ENCODE measurements at places on chromosomes 12 and 14.

- no peak for DNase-seq
Observed at GRCh38 chr12:131675126-131676080, 35.5 kb upstream of the SFSWAP start.

GRCh38 chr14:60658909-60659585 lies 9.8 kb upstream of the SIX1 start:
- no peak for DNase-seq

DNA sequence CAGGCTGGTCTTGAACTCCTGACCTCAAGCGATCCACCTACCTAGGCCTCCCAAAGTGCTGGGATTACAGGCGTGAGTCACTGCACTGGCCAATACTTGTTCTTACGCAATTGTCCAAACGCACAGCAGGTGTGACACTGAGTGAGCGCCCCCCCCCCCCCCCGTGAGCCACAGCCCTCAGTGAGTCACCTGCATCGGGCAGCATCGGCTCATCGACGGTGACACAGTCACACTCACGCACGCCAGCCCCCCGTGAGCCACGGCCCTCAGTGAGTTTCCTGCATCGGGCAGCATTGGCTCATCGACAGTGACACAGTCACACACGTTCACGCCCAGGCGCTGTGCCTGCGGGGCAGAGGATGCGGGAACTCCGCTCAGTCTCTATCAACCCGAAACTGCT lies 42.5 kb downstream of the GALNT9 start:
- DNase-seq = no peak

GRCh38 chr12:95700316-95700785 lies 90.2 kb downstream of the NTN4 start:
- no peak for DNase-seq

DNA sequence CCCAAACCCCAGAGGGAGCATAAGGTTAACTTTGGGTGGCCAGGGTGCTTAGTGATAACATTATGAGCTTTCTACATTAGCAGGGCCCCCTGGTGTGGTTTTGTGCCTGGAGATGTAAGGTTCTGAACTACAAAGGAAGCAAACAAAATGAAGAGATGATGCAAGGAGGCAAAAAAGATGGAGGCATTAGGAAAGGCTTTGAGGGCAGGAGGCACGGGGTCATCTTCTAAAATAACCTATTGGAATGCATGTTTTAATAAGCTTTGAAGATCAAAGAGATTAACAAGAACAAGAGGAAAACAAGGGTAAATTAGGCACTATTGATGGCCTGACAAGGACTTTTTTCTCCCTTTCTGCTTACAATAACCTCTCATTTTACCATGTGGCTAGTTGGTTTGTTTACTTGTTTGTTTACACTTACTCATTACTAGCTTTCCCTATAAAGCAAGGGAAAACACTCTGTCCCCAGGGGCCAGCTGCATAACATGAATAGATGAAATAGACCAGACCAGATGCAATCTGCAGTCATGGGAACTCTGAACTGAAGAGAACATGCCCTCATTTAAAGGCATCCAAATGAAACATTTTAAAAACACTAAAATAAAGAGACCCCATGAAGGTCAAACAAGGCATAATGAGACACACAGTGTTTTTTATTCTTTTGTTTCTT lies 390.3 kb downstream of the DIO2 start:
- DNase-seq = no peak

DNA sequence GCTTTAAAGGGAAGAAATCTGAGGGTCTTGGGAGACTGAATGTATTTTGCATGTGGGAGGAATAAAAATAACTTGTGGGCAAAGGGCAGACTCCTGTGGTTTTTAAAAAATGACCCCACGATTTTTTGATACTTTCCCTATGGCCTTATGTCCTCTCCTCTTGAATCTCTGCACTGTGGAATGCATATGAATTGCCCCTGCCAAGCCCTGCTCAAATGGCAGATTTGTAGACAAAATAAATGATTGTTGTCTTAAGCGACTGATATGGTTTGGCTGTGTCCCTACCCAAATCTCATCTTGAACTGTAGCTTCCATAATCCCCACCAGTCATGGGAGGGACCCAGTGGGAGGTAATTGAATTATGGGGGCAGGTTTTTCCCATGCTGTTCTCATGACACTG lies 223.8 kb downstream of the DACT1 start:
- DNase-seq = no peak

DNA sequence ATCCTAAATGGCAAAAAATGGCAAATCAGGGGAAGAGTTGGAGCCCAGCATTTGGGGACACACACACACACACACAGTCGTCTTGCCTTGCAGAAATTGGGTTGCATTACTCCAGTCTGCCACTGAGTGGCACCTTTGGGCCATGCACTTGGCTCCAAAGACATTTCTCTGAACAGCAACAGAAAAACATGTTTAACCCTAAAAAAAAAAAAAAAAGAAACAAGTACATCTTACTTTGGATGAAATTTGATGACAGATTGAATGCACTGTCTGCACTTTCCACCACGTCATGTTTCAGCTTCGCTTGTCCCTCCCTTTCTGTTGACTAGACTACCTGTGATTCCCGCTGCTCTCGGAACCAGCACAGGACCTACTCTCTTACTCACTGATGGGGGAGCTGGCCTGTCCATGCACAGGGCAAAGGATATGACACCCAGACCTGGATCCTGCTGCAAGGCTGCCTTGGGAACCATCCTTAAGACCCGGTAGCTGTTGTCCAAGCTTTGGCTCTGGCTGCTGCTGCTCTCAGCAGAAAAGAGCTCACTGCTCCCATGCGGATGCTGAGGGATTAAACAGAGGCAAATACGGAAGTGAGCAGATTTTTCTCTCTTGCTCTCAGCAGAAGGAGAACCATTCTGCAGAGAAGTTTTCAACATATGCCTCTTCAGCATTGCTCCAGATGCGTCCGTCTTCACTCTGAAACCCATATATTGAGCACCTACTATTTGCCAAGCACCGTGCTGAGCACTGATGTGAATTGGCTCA lies 376.8 kb downstream of the DPF3 start:
- DNase-seq = peak; percentile 73
